ENCODE measurements at places on chromosomes 6 and 20.

GRCh38 chr6:136611746-136612145 lies 61.5 kb upstream of the MAP7 start:
- DNase-seq, result no peak

GRCh38 chr6:27183060-27183832 lies 64.3 kb upstream of the PRSS16 start:
- DNase-seq, result no peak

DNA sequence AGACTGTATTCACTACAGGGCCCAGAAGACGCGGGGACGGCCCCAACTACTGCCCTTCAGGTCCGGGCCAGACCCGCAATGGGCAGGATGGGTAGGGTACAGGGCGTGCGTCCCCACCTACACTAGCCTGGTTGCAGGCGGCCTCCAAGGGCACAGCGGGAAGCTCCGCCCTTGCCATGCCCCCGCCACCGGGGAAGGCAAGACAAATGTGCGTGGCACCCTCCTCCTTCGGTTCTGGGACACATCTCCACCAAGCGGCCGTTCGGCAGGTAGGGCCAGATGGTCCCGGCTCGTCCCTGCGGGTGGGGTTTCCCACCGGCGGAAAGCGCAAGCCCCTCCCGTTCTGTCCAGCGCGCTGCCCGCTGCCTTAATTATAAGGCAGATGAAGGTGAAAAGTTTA lies 5.6 kb downstream of the NXT1 start:
- DNase-seq, result no peak

DNA sequence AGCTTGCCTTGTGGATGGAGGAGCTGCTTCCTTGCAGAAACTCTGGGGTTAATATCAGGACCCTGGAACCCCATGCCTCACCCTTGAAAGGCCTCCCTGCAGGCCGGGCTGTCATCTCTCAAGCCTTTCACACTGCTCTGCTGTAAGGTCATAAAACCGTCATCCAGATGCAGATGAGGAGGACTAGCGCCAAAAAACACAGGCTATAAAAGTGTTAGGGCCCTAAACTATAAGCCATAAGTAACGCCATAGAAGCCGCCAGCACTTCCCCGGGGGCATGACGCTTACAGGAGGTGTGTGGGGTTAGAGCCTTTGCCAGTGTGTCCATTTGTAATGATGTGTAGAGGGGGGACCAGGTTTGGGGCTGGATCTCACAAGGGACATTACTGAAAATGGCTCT lies 47.6 kb downstream of the CDH4 start:
- DNase-seq, result no peak

DNA sequence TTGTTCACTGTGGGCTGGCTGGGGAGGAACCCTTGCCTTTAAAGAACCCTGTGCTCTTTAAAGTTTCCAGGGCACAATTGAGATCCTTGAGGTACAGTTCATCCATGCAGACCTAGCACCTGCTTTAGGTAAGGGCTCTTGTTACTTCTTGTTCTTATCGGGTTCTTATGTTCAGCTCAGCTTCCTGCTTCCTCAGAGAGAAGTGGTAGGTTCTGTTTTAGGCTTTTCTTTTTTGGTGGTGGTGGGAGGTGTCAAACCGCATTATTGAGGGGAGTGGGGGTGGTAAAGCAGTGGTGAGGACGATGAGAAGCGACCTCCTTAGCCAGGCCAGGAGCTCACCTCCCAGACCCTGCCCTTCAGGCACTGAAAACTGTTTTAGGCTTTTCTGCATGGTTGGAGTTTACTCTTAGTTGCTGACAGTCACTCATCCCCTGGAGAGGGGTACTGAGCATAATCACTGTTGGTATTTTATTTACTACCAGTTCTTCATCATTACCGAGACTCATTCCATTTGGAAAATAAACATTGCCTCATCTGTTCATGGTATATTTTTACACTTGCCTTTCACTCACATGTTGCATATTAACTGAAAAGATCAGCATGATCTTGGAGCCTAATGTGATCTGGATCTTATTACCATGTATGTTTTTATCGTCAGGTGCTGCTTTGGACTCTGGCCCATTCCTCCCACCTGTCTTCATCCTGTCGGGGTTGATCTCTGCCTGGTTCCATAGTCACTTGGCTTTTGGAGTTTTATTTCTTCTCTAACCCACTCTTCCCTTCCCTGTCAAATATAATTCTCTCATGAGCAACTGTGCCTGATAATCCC lies 35.4 kb downstream of the SLC16A10 start:
- peak; percentile 47 for DNase-seq

DNA sequence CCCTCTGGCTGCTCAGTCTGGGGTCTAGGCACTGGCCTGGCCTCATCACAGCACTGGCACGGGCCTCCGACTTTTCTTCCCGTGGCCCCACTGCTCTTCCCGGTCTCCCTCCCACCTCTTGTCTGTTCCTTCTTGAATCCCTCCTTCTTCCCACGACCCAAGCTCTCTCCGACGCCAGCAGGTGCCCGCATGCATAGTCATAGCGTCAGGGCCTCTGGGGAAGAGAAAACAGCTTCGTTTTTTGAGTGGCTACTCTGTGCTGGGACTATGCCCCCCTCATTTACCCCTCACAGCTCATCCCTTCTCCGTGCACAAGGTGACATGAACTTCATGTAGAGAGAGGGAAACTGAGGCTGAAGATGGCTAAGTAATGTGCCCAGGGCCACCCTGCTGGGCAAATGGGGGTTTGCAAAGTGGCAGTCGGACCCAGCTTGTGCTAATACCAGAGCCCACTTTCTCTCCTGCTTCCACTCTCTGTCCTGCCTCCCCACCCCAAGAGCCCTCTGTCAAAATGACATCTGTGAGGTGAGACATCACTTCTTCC lies 59.2 kb downstream of the SYNJ2 start:
- DNase-seq, result no peak

- DNase-seq, result no peak
Measured at GRCh38 chr20:32474717-32474966, 110.5 kb downstream of the NOL4L start.

GRCh38 chr6:167089243-167090142 lies 33.4 kb upstream of the CCR6 start:
- DNase-seq, result no peak

GRCh38 chr6:27685279-27685678 lies 212.4 kb upstream of the ZNF184 start:
- no peak for DNase-seq

DNA sequence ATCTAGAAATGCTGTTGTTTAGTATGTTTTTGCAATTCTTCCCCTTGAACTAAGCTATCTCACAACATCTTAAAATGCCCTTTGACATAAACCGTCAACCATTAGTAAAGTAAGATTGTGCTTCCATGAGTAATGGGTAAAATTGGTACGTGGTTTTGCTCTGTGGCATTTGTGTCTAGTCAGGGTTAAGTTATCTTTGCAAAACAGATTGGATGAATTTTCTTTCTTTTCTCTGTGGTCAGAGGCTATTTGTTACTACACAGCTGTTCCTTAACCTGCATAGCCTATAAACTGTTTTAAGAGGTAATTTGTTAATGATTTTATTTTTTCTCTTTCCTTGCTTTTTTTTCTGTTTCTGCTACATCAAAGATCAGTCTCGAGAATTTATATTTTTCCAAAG lies 75.4 kb downstream of the RPP40 start:
- DNase-seq, result peak; percentile 25

DNA sequence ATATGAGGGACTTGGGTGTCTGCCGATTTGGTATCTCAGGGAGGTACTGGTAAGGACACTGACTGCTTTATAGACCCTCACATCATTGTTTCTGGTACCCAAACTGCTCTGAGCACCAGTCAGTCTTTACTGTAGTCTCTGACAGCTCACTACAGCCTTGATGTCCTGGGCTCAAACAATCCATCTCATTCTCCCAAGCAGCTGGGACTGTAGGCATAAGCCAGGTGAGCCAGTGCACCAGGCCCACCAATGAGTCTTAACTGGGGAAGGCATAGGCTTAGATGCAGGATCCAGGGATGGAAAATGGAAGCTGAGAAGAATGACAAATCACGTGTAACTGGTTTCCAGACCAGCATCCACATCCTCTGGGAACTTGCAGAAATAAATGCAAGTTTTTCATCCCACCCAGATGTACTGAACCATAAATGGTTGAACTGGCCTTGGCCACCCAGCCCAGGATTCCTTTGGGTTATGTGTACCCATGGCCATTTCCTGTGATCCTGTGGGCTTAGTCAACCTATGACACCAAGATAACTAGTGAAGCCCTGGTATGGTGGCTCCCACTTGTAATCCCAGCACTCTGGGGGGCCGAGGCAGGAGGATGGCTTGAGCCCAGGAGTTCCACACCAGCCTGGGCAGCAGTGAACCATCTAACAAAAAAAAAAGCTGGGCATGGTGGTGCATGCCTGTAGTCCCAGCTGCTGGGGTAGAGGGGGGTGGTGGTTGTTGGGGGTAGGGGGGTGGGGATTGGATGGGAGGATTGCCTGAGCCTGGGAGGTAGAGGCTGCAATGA lies 5.8 kb downstream of the TUBB start:
- DNase-seq, result peak; percentile 58

DNA sequence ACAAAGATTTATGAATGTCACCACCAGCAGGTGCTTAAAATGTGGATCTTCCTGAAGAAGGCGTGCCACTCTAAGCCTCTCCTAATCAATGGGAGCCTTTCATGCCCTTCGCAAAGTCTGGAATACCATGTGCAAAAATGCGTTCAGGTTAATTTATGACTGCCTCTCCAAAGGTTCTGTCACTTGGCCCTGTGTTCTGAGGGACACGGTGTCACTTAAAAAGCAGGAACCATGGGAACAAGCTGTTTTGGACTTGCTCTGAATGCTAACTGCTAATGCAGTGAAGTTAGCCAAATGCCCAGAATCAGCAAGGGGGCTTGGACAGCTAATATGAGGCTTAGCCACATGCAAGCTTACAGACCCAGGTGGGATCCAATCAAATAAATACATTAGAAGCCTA lies 250.3 kb downstream of the TSHZ2 start:
- no peak for DNase-seq

- no peak for DNase-seq
Measured at GRCh38 chr20:49635166-49635565, 67.2 kb upstream of the PTGIS start.

DNA sequence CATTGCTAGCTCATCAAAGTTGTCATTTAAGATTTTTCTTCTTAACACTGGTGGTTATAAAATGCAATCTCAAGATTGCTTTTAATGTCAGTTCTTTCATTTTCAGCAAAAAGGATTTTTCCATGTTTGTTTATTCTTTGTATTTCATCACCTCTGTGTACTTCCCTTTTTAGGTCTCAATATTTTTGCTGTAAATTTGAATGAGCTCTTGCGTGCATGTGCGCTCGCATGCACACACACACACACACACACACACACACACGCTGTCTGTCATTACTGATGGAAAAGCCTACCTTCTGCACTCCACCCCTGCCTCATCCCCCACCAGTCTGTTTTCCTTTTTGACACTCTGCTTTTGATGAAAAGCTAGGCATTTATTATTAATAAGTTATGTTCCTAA lies 85.3 kb upstream of the FYN start:
- peak; percentile 13 for DNase-seq

GRCh38 chr6:167779993-167780655 lies 46.6 kb upstream of the AFDN start:
- no peak for DNase-seq

DNA sequence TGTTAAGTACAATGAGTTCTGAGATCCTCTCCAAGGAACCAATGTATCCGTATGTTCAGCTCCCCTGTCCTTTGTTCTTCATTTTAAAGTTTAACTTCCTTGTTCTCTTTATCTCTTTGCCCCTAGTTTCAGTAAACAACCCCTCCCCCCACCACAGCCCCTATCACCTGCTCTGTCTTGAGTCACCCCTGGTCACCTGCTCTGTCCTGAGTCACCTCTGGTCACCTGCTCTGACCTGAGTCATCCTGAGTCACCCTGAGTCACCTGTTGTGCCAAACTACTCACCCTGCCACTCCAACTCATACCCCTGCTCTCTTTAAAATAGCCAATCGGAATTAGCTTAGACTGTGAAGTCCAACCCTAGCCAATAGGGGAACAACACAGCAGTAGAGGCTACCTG lies 288.7 kb upstream of the CDYL start:
- DNase-seq, result no peak

GRCh38 chr20:48624315-48625020 lies 203.3 kb downstream of the PREX1 start:
- DNase-seq, result no peak

DNA sequence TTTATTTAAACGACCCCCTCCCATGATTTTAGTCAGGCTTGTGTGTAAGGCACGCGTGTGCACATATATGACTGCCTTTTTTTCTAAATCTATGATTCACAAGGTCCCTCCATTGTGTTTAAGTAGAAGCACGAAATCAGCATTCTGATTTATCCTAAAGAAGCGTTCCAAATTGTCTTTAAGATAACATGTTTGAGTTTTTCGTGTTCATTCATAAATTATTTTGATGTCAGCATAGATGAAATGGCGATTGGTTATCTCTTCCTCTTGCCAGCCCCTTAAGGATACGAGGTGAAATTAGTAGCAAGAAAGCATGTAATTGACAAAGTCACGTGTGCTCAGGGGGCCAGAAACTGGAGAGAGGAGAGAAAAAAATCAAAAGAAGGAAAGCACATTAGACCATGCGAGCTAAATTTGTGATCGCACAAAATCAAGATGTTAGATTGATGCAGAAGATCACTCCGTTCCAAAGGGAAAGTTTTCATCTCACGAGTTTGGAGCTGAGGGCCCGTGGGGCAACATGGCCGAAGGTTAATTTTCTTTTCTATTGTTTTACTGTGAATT lies at the start of gene LIN28B:
Gene LIN28B (plus strand): TSS at position 377 of the 564 bp plus-strand sequence. CDS start 144 bp downstream, at position 521.
- DNase-seq, result peak; percentile 93

DNA sequence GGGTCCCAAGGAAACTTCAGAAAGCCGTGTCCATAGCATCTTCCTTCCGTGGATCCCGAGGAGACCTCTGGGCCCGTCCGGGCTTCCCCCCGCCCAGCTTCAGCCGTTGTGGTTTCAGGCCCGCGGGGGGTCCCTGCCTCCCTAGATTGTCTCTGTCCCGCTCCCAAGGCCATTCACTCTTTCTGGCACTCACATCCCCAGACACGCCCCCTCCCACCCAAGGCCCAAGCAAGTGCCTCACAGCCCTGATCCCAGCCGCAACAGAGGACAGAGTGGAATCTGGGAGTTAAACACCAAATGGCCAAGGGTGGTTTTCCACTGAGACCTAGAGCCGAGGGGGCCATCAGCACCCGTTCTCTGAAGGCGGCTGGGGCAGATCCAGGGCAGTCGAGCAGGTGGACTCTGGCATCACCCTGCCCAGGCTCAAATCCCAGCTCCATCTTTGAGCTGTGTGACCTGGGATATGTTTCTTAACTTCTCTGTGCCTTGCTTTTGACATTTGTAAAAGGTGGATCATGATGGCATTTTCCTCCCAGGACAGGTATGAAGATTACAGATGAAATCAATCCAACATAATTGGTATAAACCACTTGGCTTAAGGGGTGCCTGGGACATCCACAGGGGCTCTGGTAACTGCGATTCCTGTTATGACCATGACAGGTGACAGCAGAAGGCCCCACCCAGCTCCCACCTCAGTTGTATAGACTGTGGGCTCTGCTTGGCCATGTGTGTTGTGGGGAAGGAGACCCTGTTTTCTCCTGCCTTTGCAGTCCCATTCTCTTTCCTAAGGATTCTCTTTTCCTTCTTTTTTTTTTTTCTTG lies 48.1 kb downstream of the CTCFL start:
- DNase-seq, result no peak

- no peak for DNase-seq
Measured at GRCh38 chr6:113824411-113824810, 32.7 kb upstream of the MARCKS start.
